ENCODE measurements at places on chromosomes 6 and 20.

GRCh38 chr20:58995461-58996225 lies 11.4 kb downstream of the CTSZ start:
- no peak for DNase-seq

DNA sequence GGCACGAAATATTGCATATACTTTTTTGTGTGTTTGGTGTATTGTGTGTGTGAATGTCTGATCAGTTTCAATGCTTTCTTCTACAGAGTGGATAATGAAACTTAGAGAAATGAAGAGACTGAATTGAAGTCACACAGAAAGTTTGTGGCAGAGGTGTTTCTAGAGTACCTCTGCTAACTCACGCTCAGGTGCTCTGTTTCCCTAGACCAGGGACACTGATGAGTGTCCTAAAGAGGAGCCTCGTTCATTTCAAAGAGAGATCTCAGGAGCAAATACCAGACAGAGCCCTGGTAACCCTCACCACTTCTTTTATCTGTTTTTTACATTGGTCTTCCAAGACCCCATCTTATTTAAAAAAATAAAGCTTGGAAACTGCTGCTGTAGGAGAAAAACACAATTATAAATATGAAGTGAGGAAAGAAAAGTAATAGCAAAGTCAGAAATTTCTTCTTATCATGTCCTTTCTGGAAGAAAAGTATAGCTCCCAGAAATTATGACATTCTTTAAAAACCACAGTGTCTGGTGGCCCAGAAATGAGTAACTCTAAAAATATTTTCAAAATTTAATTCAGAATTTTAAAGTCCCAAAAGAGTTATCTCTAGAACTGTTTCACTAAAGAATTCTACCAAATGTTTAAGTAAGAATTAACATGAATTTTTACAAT lies 720.6 kb downstream of the RFPL4B start:
- no peak for DNase-seq

- DNase-seq = no peak
Measured at GRCh38 chr20:55266361-55266760, 739.0 kb downstream of the CBLN4 start.

DNA sequence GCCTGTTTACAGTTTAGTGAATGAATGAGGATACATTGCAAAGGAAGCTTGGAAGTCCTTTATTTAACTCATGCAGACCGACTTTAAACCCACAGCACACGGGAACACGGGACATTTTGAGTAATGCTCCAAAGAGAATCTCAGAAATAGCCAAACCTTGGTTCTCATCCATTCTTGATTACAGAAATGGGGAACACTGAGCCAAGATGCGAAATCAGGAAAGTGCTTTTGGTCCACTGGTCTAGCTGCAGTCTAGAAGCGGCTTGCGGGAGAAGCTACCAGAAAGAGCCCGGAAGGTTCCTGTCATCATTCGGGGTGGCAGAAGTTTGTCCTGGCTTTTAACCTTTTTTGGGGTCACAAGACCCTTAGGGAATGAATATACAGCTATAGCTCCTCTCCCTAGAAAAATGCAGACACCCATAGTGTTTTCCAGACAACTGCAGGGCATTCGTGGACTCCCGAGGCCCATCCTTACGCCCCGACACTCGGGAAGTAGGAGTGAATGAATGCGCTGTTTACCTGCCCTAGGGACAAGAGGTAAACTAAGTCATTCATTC lies 475 bp upstream of the TMEM181 start:
- no peak for DNase-seq

GRCh38 chr6:134589512-134589911 lies 271.6 kb upstream of the SGK1 start:
- DNase-seq = no peak
